ENCODE measurements at places on chromosomes 4 and X.

DNA sequence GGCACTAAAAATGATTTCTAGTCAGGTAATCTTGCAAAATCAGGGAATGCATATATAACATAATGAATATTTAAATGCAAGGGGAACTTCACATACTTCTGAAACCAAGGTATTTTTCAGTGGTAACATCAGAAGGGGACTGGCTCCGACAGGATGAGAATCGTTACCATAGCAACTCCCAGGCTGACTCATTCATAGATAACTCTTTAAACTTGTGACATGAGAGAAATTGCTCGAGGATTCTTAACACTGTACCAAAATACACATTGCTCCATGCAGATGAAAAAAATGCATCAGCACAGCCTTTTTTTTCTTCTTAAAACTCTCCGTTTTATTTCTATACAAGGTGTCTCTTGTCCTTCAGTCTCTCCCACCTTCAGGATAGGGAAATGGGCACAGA, 114.3 kb downstream of the GABRB1 start:
- no peak for DNase-seq

DNA sequence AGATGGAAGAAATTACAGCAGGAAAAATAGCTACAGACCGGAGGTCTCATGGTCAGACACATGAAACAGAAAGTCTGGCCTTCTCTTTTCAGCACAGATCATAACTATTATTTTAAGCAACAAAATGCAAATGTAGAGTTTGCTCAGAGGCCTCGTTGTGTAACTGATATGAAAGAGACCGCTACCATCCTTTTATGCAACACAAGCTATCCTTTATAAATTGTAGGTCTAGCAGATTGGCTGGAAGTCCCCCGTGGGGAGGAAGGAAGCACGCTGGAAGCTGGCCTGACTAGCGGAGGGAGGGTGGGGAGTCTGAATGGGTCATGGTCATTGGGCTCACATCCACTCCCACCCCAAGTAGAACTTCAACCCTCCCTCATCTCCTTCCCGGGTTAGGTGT, 27.7 kb downstream of the DMP1 start:
- no peak for DNase-seq

DNA sequence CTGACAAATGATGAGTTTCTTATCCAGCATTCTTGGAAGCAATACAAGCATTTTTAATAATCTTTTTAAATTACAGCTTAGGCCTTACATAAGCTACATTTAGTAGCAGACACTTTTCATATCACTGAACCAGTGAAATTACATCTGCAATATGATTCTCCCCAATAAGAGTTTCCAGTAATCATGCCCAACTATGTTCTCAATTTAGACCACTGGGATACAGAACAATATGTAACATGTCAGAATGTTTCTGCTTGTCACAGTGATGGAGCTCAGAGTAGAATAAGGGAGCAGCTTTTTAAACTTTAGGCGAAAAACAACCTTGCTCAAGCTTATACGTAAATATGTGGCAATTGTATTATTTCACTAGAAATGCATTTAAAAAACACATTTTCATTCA, 1132.2 kb downstream of the FAT4 start:
- no peak for DNase-seq

GRCh38 chr4:6909970-6910339, 329 bp downstream of the TBC1D14 start:
- no peak for DNase-seq

DNA sequence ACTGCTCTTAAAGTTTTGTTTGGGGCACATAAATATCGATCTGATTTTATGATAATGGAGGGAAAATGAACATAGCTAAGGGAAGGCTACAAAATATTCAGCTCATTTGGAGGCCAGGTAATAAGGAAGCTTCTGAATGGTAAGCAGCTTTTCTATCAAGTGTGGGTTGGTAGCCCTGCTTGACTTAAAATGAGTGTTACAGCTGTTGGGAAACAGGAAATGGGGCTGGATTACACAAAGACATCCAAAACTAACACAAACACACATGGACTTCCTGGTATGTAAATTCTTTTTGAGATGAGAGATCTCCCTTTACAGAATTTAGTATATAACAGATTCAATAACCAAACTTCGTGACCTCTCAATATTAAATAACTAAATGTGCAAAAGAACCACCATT, 58.0 kb downstream of the FGF16 start:
- DNase-seq = no peak

DNA sequence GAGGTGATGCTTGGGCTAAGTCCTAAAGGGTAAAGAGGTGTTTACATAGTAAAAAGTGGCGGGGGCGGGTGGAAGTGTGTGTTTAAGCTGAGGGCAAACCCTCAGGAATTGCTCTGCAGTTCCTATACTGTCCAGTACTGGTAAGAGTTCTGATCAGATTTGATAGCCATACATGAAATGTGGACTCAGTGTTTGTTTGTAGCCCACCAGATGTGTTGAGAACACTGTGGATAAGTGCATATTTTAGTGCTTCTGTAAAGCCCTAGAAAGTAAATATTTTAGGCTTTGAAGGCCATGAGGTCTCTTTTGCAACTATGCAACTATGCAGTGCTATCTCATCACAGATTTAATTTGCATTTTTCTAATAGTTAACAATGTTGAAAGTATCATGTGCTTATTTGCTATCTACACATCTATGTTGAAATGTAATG, 80.7 kb upstream of the EOLA2 start:
- no peak for DNase-seq

DNA sequence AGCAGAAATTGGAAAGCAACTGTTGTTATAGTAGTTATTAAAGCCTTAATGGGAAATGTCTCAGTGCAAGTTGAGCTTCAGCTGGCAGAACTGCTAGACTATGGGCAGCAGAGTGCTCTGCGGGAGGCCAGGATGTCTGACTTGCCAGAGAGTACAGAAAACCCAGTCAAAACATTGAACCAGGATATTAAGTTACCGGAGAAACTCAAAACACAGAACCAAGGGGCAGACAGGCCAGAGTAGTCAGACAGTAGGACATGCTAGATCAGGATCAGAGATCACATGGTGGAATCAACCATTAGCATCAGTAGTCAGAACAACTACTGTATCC, 72.9 kb upstream of the TNIP3 start:
- DNase-seq = no peak

DNA sequence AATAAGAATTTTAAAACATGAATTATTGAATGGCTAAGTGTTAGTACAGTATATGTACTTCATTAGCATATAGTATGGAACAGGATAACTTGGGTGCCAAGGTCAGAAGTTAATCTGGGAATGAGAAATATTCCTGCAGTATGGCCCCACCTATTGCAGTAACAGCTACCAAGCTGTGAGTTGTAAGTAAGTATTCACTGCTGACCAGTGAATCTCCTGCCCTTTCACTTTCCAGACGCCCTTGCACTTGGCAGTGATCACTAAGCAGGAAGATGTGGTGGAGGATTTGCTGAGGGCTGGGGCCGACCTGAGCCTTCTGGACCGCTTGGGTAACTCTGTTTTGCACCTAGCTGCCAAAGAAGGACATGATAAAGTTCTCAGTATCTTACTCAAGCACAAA, 105.1 kb downstream of the NFKB1 start:
- DNase-seq = no peak
